Ascending aorta (tissue), 2 donors: ENCODE measurements at places on chromosomes 12 and 14. TPM values are rescaled to one million over a fixed set of nuclear protein-coding genes. Genes with fewer than 3 reads are reported as not detected.

DNA sequence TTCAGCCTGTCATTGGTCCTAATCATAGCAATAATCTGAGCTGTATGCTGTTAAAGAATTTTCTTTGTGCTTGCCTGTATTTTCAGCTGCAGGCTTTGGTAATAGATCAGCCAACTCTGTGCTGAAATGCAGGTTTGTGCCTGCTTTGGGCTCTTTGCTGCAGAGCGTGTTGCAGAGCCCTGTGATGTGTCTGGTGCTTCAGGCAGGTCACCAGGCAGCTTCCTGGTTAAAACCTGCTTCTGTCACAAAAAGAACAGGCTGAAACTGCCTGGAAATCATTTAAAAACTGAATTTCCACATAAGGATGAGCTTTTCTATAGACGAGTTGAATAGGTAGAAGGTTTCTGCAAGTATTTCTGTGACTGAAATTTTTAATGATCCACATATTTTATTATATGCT, 3.1 kb downstream of the DIP2B start:
- H3K27ac ChIP-seq = no peak overlapping the region
- H3K4me3 ChIP-seq = no peak overlapping the region
- DNase-seq = no peak
- H3K27me3 ChIP-seq = no peaks in the 10 kb centered on the region

Gene ATL1
- total RNA-seq = 1.2 TPM

- no peaks in the 10 kb centered on the region for H3K36me3 ChIP-seq
- no peak overlapping the region for H3K4me3 ChIP-seq
- no peaks in the 10 kb centered on the region for H3K4me1 ChIP-seq
Measured at GRCh38 chr12:29990971-29991370, 207.2 kb upstream of the TMTC1 start.

DNA sequence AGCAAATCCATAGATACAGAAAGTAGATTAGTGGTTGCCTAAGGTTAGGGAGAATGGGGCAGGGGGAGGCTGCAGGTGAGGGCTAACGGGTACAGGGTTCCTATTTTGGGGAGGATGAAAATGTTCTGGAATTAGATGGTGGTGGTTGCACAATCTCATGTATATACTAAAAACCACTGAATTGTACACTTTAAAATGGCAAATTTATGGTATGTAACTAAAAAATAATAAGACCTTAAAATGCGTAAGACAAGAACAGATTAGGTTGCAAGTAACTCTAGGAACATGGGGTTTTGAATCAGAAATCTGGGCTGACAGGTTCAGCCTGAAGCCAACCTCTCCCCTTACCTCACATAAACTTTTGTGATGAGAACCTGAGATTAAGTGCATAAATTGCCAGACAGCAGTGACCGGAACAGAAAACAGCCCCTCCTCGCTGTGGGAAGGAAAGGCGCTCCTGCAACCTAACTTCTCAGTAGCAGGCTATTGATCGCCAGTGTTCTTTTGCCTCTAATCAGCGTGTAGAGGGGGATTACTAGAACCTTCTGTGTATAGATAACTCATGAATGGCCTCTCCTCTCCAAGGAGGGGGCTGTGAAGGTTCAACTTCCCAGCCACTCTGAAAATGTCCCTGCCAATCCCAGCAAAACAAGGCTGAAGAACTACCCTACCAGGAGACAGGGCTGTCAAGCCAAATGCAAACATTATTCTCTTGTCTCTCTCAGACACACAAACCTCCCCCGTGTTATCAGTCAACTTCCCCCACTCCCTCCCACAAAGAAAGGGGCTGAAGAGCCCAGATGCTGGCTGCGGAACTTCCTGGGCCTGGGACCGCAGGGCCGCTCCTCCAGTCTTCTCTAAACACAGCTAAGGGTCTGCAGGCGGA, 1.9 kb downstream of the SSH1 start:
- peaks cover 55% of the 10 kb centered on the region for H3K4me1 ChIP-seq
- H3K27ac ChIP-seq = peak overlapping the region; percentile 97
- peak overlapping the region; percentile 93 for H3K4me3 ChIP-seq
- no peaks in the 10 kb centered on the region for H3K27me3 ChIP-seq
- DNase-seq = no peak

DNA sequence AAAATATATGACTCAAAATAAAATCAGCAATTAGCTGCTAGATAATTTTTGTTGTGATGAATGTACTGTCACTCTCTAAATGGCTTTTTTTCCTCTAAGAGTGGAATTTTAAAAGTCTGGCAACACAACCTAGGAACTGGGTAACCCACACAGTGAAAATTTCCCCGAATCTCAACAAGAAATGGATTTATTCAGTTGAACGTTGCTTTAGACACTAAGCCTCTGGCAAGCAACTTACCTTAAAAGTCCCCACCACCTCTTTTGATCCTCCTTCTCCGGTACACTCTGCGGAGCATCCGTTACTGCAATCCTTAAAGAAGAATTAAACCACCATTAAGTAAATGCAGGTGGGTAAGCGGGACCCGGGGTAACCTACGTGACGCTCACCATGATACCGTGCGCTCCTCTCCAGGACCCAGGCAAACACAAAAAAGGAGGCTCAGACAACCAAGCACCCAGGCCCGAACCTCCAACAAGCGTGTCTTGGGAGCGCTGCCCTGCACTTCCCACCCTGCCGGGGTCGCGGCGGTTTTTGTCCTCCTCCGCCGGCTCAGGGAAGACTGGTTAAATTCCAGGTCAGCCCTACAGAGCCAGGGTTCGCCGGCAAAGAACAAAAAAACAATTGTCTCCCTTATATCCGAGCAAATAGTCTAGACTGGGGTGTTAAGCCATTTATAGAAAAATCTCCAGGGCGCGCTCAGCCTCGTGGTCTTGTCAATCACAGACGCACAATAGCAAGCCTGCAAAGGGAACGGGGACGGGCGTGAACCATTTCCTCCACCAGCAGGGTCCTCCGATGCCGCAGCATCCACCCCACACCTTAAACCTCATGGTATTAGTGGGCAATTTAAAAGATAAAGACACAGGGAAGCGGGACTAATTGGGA, 47.1 kb downstream of the BCAT1 start:
- H3K27me3 ChIP-seq = no peaks in the 10 kb centered on the region
- H3K4me1 ChIP-seq = peaks cover 3% of the 10 kb centered on the region
- no peaks in the 10 kb centered on the region for H3K36me3 ChIP-seq
- H3K4me3 ChIP-seq = peak overlapping the region; percentile 97
- DNase-seq = no peak

- H3K4me3 ChIP-seq = no peak overlapping the region
- H3K4me1 ChIP-seq = no peaks in the 10 kb centered on the region
- DNase-seq = no peak
- H3K27me3 ChIP-seq = no peaks in the 10 kb centered on the region
- H3K27ac ChIP-seq = no peak overlapping the region
- H3K36me3 ChIP-seq = no peaks in the 10 kb centered on the region
Measured at GRCh38 chr14:78240567-78240966, 70.4 kb downstream of the NRXN3 start.

Gene SLC39A2
- not detected for total RNA-seq

DNA sequence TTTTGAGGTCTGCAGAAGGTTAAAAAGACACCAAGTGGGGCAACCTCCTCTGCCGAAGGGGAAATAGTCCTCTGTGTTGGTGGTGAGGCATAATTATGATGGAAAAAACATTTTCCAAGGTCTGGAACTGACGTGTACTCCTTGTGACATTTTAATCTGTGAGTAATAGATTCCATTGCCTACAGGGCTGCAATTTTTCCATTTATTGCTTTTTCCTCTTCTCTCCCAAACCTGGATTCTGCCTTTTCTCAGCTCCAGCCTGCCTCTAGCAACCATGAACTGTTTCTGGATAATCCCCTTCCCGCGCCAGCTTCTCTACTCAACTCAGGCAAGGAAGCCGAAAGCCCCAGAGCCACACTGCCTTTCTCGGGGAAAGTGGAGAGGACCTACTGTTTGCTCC, 230.1 kb upstream of the PLXNC1 start:
- DNase-seq = peak; percentile 74
- no peaks in the 10 kb centered on the region for H3K36me3 ChIP-seq
- H3K4me3 ChIP-seq = no peak overlapping the region
- peak overlapping the region; percentile 91 for H3K27ac ChIP-seq
- no peaks in the 10 kb centered on the region for H3K27me3 ChIP-seq

DNA sequence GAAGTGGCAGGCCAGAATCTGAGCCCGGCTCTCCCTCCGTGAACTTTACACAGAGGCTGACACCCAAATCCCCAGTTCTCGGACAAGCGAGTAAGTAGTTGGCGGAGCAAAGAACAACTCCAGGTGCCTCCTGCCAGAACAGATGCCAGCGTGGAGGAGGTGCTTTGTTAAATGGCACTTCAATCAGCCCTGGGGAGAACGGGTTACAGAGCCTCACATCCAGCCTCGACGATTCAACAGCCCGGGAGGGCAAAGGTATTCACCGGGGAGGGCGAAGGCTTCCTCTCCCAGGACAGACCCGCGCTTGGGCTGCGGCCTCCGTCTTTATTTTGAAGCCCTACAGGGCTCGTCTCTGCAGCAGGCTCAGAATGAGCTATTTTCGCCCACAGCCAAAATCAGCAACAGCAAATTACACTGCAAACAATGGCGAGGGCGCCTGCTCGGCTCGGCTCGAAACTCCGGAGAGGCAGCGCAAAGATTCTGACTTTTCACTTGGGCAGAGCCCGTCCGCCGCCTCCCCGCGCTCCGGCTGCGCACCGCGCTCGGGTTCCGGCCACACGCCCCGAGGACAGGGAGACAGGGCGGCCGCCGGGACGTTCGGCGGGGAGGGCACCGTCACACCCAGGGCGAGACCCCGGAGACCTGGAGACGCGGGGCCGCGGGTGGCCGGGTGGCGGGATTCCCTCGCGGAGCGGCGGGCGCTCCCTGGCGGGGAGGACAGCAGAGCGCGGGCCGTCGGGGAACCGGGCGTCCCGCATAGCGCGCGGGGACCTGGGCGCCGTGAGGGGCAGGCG, 811 bp downstream of the TMCC3 start:
- peak overlapping the region; percentile 94 for H3K4me3 ChIP-seq
- H3K27ac ChIP-seq = peak overlapping the region; percentile 77

Gene GZMH
- 0.96 TPM for total RNA-seq

- DNase-seq = no peak
- H3K36me3 ChIP-seq = no peaks in the 10 kb centered on the region
- H3K4me3 ChIP-seq = no peak overlapping the region
- no peaks in the 10 kb centered on the region for H3K27me3 ChIP-seq
Measured at GRCh38 chr14:55710506-55711041, 130.6 kb downstream of the KTN1 start.

GRCh38 chr14:50773632-50774541, 57.1 kb downstream of the NIN start:
- peak; percentile 74 for DNase-seq
- peak overlapping the region; percentile 76 for H3K27ac ChIP-seq
- no peak overlapping the region for H3K4me3 ChIP-seq

Gene GLI1
- 2.8 TPM for total RNA-seq

DNA sequence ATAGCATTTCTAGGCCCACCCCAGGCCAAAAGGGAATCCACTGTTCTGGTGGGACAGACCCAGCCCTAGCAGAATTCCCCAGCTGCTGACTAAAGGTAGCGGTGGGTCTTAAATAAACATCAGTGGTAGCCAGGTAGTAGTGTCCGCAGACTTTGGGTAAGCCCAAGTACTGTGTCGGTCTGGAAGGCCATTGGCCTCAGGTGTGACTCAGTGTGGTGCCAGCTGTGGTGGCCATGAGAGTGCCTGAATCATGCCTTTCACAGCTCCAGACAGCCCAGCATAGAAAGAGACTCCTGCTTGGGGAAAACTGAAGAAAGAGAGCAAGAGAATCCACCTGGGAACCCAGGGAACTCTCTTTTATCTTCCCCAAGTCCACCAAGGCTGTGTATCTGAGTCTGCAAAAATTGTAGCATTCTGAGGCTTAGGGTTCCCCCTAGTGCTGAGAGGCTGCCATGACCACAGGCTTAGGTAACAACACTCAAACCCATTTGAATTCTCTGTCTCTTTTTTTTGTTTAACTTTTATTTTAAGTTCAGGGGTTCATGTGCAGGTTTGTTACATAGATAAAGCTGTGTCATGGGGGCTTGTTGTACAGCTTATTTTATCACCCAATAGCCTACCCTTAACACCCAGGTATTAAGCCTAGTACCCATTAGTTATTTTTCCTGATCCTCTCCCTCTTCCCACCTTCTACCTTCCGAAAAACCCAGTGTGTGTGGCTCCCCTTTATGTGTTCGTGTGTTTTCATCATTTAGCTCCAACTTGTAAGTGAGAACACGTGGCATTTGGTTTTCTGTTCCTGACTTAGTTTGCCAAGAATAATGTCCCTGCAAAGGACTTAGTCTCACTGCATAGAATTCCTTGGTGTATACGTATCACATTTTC, 16.7 kb upstream of the CD163L1 start:
- H3K4me3 ChIP-seq = no peak overlapping the region
- H3K27me3 ChIP-seq = no peaks in the 10 kb centered on the region
- no peaks in the 10 kb centered on the region for H3K4me1 ChIP-seq
- no peaks in the 10 kb centered on the region for H3K36me3 ChIP-seq

Gene LHX5
- not detected for total RNA-seq

DNA sequence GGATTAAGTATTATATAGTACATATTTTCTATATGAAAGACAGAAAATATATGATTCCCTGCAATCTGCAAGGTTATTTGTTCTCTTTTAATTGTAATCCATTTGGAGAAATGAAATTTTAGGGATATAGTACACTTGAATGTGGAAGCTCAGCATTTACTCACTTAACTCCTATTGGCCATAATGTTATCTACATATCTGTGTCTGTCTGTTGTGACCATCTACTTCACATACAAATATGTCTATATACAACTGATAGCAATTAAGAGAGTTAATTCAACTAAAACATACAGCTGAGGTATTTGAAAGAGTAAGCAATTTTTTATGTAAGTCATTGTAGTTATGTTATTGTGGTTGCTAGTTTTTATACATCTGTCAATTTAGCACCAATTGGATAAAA, 12.9 kb downstream of the FOXG1 start:
- no peak overlapping the region for H3K4me3 ChIP-seq
- no peaks in the 10 kb centered on the region for H3K36me3 ChIP-seq
- no peak for DNase-seq
- no peaks in the 10 kb centered on the region for H3K27me3 ChIP-seq

- DNase-seq = no peak
- H3K27me3 ChIP-seq = no peaks in the 10 kb centered on the region
- H3K4me1 ChIP-seq = no peaks in the 10 kb centered on the region
- H3K36me3 ChIP-seq = no peaks in the 10 kb centered on the region
Measured at GRCh38 chr12:117980616-117981015, 11.8 kb upstream of the KSR2 start.

GRCh38 chr12:108629824-108630476, 3.7 kb downstream of the SELPLG start:
- H3K27me3 ChIP-seq = no peaks in the 10 kb centered on the region
- no peak for DNase-seq
- no peaks in the 10 kb centered on the region for H3K4me1 ChIP-seq

GRCh38 chr14:44589180-44589579, 82.1 kb upstream of the FSCB start:
- no peaks in the 10 kb centered on the region for H3K36me3 ChIP-seq
- H3K27me3 ChIP-seq = no peaks in the 10 kb centered on the region
- H3K4me1 ChIP-seq = no peaks in the 10 kb centered on the region
- no peak for DNase-seq
- no peak overlapping the region for H3K4me3 ChIP-seq

- no peaks in the 10 kb centered on the region for H3K36me3 ChIP-seq
- H3K27ac ChIP-seq = no peak overlapping the region
- no peak for DNase-seq
- H3K4me3 ChIP-seq = no peak overlapping the region
- peaks cover 4% of the 10 kb centered on the region for H3K4me1 ChIP-seq
Measured at GRCh38 chr14:101828046-101828445, 66.5 kb downstream of the PPP2R5C start.

Gene TCL1B
- total RNA-seq = not detected

GRCh38 chr14:73261520-73262426, 24.5 kb downstream of the PAPLN start:
- no peak overlapping the region for H3K27ac ChIP-seq
- DNase-seq = no peak
- H3K36me3 ChIP-seq = no peaks in the 10 kb centered on the region
- no peak overlapping the region for H3K4me3 ChIP-seq

GRCh38 chr12:76069339-76069738, 15.1 kb downstream of the NAP1L1 start:
- DNase-seq = no peak
- H3K4me3 ChIP-seq = no peak overlapping the region
- no peaks in the 10 kb centered on the region for H3K4me1 ChIP-seq
- no peaks in the 10 kb centered on the region for H3K27me3 ChIP-seq
